Effector memory CD4-positive, alpha-beta T cell (primary cell): ENCODE measurements at places on chromosomes 16 and 17.

GRCh38 chr16:30033270-30033669 lies 2.2 kb upstream of the TLCD3B start:
- DNase-seq, result no peak

DNA sequence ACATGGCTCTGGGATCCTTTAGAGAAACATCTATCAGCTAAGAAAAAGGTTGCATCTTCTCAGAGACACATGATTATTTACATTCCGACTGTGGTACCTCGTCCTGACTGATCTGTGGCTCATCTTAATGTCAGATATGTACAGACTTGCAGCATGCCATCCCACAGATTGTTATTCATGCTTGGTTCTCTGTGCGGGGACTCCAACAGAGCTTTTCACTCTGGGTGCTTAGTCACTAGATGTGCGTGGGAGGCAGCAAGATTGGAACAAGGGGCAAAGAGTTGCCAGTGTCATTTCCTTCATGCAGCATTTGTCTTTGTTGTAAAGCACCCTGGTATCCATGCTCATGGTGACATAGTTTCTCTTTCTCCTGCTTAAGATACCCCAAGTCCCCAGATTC lies 179.1 kb upstream of the CACNG5 start:
- no peak for DNase-seq

- no peak for DNase-seq
Observed at GRCh38 chr16:24054741-24055491, 201.2 kb upstream of the CACNG3 start.

- DNase-seq, result no peak
Observed at GRCh38 chr17:66227212-66228045, 1.8 kb downstream of the APOH start.

- DNase-seq, result peak; percentile 55
Observed at GRCh38 chr16:84277244-84277823, 17.3 kb upstream of the WFDC1 start.

DNA sequence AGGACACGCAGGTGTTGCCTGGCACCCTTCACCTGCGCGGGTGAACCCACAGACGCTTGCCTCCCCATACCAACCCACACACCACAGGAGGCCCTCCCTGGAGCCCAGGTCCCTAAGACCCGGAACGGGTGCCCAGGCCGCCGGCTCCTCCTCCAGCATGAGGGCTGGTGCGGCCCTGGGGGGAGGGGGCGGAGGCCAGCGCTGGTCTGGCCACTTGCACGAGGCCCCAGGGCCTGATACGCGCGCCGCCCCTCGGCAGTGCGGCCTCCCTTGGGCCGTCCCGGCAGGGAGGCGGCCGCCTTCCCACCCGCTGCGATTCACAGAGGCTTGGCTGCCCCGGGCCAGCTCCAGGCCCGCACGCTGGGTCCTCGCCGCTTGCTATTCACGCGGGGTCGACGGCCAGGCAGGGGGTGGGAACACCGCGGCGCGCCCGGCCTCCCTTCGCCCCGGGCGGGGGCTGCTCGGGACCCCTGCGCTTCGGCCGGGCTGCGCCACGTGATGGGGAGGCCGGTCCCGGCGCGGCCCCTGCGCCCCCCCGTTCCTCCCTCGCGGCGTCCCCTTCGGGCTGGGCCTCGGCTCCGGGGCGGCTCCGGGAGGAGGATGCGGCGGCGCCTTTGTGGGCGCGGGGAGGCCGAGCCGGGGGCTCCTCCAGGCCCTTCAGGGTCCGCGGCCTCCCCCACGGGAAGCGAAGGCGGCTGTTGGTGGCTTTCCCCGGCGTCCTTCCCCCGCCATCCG lies 685 bp downstream of the FASN start:
- no peak for DNase-seq

DNA sequence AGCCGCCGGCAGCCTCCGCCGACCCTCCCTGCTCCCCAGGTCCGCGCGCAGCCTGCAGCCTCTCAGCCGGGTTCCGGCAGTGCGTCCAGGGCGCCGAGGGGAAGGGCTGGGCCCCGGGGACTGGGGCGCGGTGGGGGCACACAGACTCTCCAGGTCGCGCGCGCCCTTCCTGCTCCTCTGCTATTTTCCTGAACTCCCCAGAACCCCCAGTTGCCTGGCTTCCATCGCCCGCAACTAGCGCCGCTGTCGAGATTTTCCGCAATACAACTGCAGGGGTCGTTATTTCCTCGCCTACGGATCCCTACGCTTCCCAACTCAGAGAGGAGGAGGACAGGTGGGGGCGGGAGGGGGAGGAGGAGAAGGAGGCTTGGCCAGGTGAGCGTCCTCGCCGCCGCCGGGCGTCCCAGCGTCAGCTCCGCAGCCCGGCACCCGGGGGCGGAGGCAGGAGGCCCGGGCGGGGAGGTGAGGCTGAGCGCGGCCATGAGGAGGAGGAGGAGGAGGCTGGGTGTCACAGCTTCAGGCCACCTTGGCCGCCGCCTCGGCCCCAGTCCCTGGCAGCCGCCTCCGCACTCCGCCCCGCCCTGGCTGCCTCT lies at the start of gene CA10:
TSS of gene CA10 (minus strand) at position 265 of the 593 bp plus-strand sequence.
- no peak for DNase-seq

DNA sequence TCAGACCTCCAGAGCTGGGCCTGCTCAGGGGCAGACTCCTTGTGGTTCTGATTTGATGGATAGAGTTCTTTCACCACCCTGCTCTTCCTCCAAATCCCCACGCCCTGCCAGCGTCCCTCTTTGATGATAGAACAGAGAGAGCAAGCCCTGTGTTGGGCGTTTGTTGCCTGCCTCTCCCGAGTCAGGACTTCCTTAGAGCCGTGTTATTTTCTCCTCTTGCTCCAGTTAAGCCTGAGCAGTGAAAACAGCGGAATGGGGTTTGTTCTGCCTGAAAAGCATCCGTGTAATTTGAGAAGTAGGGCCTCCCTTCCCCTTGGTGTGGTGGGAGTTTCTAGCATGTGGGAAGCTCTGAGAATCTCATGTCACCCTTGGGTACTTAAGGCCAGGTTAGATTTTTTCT lies 22.1 kb downstream of the TMEM94 start:
- no peak for DNase-seq

- DNase-seq, result no peak
Observed at GRCh38 chr17:82060614-82061013, 5.0 kb downstream of the DUS1L start.

DNA sequence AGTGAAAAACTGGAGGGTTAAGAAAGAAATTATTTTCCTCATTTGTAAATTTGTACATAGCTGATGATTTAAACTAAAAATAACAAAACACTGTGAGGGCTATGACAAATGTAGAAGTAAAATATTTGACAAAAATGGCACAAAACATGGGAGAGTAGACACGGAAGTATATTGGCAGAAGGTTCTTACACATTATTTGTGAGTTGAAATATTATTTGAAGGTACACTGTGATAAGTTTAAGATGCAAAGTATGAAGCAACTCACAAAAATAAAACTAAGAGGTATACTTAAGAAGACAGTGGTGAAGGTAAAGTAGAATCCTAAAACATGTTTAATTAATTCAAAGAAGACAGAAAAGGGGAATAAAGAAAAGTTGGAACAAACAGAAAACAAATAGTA lies 34.6 kb downstream of the BRIP1 start:
- no peak for DNase-seq

- DNase-seq, result no peak
Observed at GRCh38 chr16:71226229-71227141, 4.0 kb downstream of the HYDIN start.
